ENCODE measurements at places on chromosomes 3 and 15.

DNA sequence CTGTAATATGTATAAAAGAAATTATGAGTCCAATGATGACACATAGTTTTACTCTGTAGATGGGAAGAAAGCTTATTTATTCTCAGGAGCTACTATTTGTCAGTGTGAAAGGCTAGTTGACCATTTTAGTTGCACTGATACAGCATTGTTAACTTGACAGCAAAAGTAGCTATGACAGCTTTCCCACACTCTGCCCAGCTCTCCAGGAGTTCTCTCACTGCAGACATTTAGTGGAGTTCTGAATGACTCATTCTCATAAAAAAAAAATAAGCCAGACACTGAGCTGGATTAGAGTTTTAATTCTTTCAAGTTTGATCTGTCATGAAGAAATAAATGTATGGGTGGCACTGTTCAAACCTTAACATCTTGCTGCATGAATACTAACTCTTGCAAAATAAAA lies 77.2 kb upstream of the CFAP20DC start:
- no peak for DNase-seq

DNA sequence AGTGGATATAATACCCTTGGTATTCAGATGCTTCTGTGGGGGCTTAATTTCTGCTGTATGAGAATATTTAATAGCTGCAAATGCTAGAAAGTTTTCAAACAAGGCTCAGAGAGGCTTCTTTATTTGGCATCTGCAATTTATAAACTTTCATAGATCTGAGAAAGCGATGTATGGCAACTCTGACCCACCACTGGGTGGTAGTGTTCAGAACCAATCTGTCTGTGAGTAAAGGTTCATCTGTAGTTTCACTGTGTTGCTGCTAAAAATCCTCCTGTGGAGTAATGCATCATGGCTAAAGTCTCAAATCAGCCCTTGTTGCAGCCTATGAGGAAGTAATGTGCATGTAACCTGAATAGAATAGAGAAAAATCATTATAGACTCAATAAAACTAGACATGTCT lies 47.4 kb downstream of the CLSTN2 start:
- no peak for DNase-seq

- DNase-seq, result no peak
Measured at GRCh38 chr3:162538491-162538890, 1041.9 kb downstream of the OTOL1 start.

GRCh38 chr3:98791341-98792325 lies 28.5 kb downstream of the ST3GAL6 start:
- DNase-seq, result no peak

DNA sequence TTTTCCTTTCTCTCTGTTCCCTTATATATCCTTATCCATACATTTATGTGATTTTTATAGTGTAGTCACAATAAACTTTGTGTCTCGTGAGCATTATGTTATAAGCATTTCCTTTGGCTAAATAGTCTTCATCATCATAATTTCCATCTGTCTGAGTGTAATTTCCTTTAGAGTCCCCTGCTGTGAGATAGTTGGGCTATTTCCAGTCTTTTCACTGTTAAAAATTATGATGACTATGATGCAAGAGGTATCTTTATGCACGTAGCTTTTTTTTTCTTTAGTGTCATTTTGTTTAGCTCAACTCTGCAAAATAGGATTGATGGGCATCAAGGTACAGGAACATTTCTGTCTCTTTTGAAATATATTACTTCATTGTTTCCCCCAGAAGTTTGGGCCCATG lies 26.9 kb upstream of the CA12 start:
- DNase-seq, result no peak

GRCh38 chr3:12413721-12414255 lies 70.5 kb upstream of the TSEN2 start:
- no peak for DNase-seq

GRCh38 chr15:59013246-59013873 lies 25.9 kb downstream of the RNF111 start:
- no peak for DNase-seq

DNA sequence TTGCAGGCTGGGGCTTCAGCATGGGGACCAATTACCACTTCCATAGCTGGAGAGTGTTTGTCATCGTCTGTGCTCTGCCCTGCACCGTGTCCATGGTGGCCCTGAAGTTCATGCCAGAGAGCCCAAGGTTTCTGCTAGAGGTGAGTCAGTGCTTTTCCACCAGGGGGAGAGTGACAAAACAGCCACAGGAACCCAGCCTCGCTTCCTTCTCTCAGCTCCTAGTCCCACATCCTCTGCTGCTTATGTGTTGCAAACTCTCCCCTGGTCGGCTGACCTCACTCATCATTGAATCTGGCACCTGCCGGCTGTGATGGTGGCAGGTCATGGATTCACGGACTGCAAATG lies 158.3 kb downstream of the SV2B start:
- DNase-seq, result no peak

DNA sequence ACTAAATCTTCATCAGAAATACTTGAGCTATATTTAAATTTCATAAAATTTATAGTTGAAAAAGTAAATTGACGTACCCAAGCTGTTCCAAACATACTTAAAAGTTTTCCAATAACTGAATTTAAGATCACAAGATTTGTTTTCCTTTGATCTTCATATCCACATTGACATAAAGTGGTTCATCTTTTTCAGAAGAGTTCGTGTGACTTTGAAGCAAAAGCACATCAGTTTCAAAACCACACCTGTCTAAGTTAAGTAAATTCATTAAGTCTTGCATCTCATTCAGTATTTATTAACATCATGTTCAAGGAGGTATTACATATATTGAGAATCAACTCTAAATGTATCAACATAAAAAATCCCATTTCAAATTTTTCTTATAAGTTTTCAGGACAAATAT lies 79.5 kb downstream of the BFSP2 start:
- no peak for DNase-seq

DNA sequence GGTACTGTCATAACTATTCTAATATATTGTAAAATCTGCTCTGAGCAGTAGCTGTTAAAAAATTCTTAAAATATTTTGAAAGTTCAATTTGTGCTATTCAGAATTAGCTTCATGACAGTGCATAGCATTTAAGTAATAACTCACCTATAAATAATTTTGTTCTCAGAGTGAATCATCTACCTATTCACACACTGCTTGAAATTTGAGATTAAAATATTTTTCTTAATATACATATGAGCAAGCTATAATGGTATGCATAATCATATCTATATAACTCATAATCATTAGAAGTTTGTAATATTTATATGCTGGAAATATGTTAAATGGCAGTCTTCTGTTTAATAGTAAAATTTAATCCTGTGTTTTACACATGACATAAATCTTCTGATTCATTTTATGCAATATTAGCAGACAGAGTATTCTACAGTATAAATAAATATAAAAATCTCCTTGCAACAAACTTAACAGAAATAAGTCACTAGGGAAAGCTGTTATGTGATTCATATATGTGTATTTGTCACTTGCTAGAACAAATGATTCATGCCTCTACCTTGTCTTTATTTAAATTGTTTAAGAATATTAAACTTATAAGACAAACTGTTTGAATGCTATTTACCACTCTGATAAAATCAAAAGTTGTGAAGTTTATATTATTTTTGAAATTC lies 710.8 kb downstream of the PLOD2 start:
- no peak for DNase-seq

GRCh38 chr15:68429691-68430470 lies 2.1 kb downstream of the ITGA11 start:
- no peak for DNase-seq

DNA sequence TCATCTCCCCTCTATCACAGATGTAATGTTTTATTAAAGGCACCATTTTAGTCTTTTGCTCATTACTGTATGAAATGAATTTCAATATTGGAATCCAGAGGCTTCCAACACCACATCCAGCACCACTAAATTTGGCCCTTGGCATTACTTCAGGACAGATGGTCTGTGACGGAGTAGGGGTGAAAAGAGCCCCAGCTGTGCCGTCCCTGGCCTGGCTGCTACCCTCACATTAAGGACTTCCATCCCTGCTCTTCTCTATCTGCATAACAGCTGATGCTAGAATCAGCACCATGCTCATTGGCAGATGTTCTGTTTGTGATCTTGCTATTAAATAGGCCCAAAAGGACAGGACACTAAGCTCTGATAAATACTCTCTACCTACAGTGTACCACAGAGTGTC lies 152.9 kb downstream of the IL1RAP start:
- no peak for DNase-seq

- no peak for DNase-seq
Measured at GRCh38 chr3:55059027-55059629, 131.3 kb upstream of the LRTM1 start.

DNA sequence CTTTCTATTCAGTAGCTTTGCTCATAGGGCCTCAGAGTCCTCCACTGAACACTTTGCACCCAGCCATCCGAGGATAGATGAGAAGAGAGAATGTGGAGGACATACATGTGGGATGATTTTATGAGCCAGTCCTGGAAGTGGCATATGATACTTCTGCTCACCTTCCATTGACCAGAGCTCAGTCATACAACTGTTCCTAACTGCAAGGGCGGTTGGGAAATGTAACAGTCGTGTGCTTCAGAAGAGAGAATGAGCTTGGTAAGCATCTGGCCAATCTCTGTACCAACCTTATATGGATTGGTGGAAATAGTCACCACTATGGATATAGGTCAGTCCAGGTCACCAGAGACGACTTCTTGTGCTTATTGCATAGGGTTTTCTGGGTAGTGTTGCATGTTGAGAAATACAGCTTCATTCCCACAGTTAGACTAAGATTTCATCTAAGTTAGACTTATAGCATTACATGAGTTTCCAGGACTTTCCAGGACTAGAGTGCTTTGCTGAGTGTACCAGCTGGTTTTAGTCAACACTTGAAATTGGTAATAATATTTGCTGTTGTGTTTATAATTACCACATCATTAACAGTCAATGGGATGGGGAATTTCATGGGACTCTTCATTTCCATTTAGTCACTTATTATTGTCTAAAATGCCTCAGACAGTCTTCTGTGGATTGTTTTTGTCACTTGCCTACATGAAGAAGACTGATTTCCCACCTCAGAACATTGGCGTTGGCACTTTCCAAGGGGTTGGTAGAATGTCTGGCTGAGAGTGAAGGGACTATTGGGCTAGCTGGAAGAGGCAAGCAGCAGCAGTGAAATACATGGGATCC lies 214.5 kb upstream of the ROPN1 start:
- DNase-seq, result no peak

DNA sequence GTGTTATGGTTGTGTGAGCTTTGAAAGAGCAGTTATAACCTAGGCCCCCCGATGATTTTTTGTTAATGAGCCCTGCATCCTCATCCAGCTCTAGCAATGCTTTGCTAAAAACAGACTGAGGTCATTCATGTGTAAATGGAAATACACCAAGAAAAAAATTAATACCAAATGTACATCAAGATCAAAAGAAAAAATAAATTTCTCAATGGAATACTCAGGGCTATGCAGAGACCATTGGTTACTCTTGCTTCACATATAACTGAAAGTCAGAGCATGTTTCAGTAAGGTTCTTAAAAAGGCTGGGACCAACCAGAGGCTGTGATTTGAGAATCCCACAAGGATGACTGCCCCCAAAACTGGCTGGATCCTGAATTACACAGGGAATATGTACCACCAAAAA lies 48.0 kb downstream of the ARHGAP31 start:
- no peak for DNase-seq

- DNase-seq, result no peak
Measured at GRCh38 chr3:155281912-155282311, 11.6 kb downstream of the STRIT1 start.

DNA sequence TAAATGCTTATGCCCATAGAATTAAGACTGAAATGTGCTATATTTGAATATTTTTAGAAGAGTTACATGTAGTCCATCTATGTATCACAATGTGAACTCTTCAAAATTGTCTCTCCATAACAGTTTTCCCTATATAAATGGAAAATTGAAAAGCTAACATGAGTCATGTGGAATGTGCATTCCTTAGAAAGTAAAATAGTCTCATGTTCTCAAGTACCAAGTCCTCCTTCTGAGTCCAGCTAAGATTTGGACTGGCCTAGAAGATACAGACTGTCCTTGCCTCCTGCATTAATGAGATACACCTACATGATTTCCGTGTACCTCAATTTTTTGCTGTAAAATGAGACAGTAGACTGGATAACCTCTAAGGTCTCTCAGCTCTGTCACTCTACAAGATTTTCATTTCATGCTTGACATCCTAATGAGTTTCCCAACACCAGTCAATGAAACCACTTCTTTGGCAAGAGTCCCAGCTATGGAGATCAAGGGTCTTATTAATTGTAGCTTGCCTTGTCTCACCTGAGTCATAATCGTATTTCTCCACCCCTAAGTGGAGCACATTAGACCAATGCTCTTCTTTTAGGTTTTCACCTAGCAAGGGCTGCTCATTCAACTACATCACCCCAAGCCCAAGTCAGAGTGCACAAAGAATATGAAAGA lies 350.6 kb upstream of the IL12A start:
- DNase-seq, result no peak

GRCh38 chr3:145902166-145902565 lies 258.8 kb downstream of the PLOD2 start:
- DNase-seq, result no peak

DNA sequence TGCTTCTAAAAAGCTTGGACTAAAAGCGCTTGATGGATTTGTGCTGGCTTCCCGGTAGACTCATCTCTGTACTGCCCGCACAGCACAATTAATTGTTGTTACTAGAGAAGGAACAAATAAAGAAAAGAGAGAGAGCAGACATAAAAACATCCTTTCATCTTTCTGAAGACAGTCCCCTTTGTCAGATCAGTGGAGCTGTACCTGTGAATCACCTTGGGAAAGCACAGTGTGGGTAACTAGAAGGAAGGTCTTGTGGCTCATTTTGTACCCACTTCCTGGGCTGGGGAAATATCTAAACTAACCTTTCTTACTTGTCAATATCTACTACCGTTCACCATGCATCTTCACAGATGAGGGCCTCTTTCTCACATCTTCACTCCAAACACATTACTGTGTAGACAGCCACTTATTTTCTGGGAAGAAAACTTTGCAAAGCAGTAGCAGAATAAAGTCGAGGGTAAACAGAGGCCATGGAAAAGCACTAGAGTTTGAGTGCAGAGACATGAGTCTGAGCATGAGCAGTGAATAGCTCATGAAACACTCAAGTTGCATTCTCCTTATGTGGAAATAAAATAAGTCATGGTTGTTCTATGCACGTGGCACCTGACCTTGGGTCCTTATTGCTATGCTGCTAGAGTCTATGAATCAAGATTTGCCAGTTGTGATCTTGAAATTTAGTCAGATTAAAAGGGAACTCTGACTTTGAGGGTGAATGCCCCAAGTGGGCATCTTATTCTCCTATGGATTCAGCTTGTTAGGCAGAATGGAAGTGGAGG lies 169.3 kb downstream of the LPP start:
- no peak for DNase-seq

DNA sequence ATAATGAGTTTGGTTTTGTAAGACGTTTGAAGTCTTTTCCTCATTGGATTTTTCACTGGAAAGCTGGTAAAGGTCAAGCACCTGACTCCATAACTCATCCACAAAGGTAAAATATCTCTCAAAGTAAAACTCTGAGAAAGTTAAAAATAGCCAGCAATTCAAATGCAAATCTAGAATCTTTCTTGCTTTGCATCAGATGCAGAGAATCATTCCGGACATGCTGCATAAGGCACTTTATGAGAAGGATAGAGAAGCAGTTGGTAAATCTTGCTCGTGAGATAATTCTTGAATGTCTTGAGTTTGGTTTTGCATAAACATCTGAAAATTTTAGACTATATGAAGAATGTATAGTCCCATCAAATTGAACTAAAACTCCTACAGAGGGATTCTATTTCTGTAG lies 9.1 kb downstream of the KCNMB2 start:
- DNase-seq, result no peak

- no peak for DNase-seq
Measured at GRCh38 chr3:52132041-52132440, 22.2 kb downstream of the POC1A start.

- peak; percentile 69 for DNase-seq
Measured at GRCh38 chr3:61561374-61562041, at the start of gene PTPRG. PTPRG (plus strand) TSS chr3:61561571; CDS start chr3:61562288, 717 bp downstream.

GRCh38 chr3:73148206-73148605 lies 86.7 kb downstream of the EBLN2 start:
- DNase-seq, result no peak
